ENCODE measurements at places on chromosomes 2 and 18.

DNA sequence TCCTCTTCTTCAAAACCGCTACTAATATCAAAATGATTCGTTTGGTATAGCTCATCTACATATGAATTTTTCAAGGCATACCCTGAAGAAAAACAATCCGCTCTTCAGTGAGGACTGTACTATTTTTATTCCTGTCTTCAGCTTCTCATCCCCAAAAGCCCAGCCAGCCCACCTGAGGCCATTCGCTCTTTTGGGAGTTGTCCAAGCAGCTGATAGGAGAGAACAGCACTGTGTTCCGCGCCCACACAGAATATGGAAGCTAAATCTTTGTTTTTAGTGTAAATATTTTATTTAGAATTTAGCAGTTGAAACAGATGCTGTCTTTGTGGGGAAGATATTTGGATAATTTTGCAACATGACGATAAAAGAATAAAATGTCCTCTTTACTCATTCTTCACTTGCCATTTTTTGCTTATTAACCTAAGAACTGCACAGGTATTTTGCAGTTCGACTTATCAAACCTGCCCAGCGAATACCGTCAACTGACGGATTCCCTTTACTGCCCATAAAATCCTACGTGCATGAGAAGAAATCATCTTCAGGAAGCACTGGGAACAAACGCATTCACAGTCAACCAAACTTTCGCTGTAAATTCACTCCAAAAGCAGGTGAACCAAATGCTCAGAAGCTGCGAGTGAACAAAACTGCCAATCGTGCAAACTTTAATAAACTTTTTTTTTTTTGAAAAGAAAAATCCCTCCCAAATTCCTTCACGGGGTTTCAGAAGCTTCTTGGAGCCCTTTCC is 3.4 kb downstream of the ZNF521 start:
- DNase-seq: no peak

DNA sequence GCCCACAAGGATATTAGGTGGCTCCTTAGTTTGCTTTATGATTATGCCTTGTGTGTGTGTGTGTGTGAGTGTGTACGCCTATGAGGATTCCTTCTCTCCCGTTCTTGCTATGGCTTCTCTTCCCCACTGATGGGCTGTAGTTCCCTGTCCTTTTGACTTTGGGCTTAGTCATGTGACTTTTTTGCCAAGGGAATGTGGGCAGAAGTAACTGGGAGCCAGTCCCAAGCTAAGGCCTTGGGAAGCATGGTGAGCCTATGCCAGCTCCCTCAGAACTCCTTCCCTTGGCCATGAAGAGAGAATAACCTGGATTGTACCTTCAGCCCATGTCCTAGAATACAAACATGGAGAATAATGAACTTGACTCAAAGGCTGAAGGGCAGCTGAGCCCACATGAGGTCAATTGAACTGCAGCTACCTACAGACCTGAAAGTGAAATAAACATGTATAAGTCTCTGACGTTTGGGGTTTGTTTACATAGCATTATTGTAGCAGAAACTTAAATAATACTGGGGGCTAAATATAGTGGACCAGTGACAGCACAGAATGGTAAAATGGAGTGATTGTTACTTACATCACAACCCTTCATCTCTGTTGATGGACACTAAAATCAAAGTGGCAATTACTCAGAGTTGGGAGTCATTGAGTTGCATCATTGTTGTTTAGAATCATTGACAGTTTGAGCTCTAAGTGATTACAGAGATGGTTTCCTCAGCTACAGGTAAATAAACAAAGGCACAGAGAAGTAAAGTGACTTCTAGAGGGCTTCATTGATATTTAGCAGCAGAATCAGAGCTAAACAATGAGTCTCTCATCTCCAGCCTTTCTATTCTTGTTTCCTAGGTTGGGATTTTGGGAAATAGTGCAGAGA is 15.3 kb upstream of the IL36G start:
- DNase-seq: no peak

DNA sequence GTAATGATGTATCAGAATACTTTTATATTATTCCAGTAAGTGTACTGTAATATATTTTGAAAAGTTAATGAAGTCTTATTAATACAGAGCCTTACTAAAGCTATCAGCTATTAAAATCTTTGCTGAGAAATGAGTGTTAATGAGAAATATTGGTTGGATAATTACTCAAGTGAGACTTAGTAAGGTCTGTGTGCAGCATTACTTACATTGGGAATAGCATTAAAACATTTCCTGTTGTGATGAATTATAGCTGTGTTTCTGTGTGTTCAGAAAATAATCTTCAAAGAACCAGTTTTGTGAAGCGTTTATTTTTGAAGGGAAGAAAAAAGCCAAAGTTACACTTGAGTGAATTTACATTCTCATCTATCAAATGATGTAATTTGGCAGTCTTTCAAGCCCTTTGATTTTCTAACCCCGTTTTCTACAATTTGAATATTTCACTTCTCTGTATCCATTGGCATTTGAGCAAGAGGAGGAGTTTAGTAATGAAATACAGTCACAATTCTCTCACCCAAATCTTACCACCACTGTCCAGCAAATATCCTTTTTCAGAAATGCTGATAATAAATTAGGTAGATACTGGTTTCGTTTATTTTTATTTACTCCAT is 123.5 kb upstream of the BOD1L2 start:
- DNase-seq: no peak

DNA sequence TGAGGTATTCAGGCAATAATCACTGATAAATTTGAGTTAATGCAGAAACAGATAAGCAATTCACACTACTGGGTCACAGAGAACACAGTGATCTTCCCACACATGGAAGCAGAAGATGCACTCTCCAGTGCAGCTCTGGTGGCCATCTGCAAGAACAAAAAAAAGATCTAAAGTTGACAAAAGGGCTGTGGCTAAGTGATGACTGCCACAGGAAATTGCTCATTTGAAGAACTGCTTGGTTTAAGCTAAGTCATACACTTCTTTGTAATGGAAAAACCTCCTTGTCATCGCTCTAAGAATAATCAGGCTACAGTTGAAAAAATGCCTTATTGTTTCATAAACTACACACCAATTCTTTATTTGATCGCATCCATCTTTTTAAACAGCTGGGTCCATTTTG is 115.1 kb downstream of the DTNB start:
- no peak for DNase-seq

DNA sequence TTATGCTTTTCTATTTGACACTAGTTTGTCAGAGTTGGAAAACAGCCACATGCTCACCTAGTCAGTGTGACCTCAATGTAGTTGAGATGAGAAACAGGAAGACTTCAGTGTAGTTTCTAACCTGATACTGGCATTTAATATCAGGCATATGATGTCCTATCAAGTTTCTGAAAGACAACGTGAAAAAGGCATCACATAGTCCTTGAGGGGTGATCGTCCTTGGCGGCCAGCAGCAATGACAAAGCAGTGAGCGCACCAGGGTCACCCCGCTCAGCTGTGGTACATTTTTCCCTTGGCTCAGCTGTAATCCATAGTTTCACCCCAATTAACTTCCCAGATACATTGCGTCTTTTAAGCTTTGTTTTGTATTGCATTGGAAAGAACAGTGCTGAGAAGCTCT is 4.3 kb downstream of the HSPE1 start:
- no peak for DNase-seq

GRCh38 chr2:4077017-4077416 is 373.6 kb downstream of the DCDC2C start:
- no peak for DNase-seq

DNA sequence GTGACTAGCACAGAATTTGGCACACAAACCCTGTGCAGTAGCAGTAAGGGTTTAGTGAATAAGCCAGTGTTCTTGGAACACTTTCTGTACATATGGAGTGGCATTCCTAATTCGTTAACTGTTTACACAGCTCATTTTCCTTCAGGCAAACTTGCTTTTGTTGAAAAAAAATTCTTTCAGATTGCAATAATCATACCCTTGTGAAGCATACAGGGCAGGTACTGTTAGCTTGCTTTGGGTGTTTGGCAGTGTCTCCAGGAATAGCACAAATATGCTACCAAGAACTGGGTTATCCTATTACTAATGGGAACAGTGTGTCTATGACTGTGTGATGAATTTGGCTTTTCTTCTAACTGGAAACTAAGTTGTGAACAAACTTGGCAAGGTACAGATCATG is 33.4 kb downstream of the UGP2 start:
- DNase-seq: peak; percentile 52

DNA sequence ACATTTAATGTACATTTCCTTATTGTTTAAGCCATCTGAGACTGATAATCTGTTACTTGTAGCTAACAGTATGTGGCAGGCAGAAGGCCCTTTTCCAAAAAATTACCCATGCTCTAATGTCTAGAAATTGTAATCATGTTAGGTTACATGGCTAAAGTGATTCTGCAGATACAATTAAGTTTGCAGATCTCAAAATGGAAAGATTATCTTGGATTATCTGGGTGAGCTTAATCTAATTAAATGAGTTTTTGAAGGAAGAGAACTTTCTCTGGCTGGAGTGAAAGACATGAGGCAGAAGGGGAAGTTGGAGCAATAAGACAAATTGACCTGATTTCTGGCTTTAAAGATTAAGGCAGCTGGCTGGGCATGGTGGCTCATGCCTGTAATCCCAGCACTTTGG is 76.3 kb downstream of the MBD2 start:
- no peak for DNase-seq

- DNase-seq: no peak
Measured at GRCh38 chr2:143704451-143705106, 575.4 kb downstream of the ARHGAP15 start.

- DNase-seq: peak; percentile 0
Measured at GRCh38 chr2:57376985-57377384, 669.6 kb upstream of the VRK2 start.

DNA sequence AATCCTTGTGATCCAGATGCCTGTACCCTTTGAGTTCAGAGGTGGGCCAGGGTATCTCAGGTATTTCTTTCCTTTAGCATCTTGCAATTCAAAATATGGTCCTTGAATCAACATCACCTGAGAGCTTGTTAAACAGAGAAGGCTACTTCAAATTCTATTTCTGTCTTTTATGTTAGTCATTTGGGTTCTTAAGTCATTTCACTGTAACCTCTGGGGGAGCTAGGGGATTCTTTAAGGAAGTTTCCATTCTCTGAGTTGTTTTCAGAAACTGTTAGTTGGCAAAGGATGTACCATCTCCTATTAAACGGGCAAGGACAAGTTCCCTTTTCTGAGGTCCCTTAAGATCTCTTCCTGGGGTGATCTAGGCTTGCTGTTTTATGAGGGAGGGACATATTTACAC is 16.6 kb downstream of the CFLAR start:
- no peak for DNase-seq

- no peak for DNase-seq
Measured at GRCh38 chr2:128313931-128314347, 4.7 kb downstream of the HS6ST1 start.

- DNase-seq: no peak
Measured at GRCh38 chr2:65539633-65540032, 107.2 kb upstream of the SPRED2 start.

- no peak for DNase-seq
Measured at GRCh38 chr2:203873461-203873860, 5.9 kb downstream of the CTLA4 start.

GRCh38 chr18:35451032-35451431 is 46.7 kb downstream of the INO80C start:
- DNase-seq: no peak

- DNase-seq: no peak
Measured at GRCh38 chr2:200099256-200099655, 143.9 kb downstream of the MAIP1 start.

- no peak for DNase-seq
Measured at GRCh38 chr18:58225101-58225500, 181.1 kb downstream of the NEDD4L start.
